ENCODE measurements at places on chromosomes 6 and 20. TPM values are rescaled to one million over a fixed set of nuclear protein-coding genes. Genes with fewer than 3 reads are reported as not detected.

The OXT gene
- polyA plus RNA-seq, result not detected

The OOEP gene
- polyA plus RNA-seq, result not detected

The DEFB132 gene
- not detected for polyA plus RNA-seq

The ADAM33 gene
- not detected for polyA plus RNA-seq

The HLA-DPB1 gene
- polyA plus RNA-seq, result 112 TPM

The PRSS35 gene
- polyA plus RNA-seq, result not detected

The SLC22A2 gene
- not detected for polyA plus RNA-seq

The CNPY3 gene
- polyA plus RNA-seq, result 10.8 TPM

The GABRR2 gene
- polyA plus RNA-seq, result not detected

The TRIM10 gene
- not detected for polyA plus RNA-seq

The ABRACL gene
- 17.3 TPM for polyA plus RNA-seq

All from Purkinje cell (primary cell).